ENCODE measurements at places on chromosomes 5 and 9. TPM values are rescaled to one million over a fixed set of nuclear protein-coding genes. Genes with fewer than 3 reads are reported as not detected.

- no peak for DNase-seq
These were observed 138.8 kb downstream of the KDM4C start for GRCh38 chr9:6896562-6896961.

DNA sequence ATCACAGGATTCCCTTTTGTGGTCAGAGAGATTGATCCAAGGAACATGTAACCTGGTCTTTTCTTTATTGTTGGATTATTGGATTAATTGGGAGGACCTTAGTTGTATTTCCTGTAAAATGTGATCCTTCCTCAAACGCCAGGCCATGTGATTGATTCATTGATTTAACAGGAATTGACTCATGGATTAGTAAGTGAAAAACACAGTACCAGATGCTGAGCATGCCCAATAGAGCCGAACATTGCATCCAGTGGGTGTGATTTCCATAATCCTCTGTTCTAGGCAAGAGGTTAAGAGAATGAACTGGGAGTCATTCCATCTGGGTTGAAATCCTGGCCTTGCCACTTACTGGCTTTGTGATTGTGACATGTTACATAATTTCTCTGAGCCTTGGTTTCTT is 522.3 kb downstream of the MAT2B start:
- DNase-seq, result no peak

DNA sequence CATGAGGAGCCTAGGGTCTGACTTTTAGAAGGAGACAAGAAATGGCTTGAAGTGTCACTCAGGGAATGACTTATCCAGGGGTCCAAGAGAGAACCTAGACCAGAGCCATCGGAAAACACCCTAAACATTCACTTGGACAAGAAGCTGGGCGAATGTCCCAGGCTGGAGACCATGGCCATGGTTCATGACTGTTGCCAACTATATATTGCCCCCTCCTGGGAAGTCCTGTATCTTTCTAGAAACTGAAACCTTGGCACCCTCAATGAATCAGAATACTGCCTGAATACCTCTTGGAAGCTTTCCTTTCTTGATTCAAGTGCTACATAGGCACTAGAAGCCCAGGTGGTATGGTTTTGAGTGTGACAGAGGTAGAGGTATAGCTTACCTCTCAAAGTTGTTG is 29.9 kb downstream of the TRMO start:
- no peak for DNase-seq

FAM120AOS gene
- 32.9 TPM for polyA plus RNA-seq

DMRTA1 gene
- polyA plus RNA-seq, result 0.04 TPM

- DNase-seq, result no peak
These were observed 18.6 kb upstream of the SLC25A51 start for GRCh38 chr9:37922363-37923117.

GRCh38 chr5:32489791-32490562 is 45.4 kb upstream of the ZFR start:
- DNase-seq, result peak; percentile 98

HRCT1 gene
- 1.7 TPM for polyA plus RNA-seq

DNA sequence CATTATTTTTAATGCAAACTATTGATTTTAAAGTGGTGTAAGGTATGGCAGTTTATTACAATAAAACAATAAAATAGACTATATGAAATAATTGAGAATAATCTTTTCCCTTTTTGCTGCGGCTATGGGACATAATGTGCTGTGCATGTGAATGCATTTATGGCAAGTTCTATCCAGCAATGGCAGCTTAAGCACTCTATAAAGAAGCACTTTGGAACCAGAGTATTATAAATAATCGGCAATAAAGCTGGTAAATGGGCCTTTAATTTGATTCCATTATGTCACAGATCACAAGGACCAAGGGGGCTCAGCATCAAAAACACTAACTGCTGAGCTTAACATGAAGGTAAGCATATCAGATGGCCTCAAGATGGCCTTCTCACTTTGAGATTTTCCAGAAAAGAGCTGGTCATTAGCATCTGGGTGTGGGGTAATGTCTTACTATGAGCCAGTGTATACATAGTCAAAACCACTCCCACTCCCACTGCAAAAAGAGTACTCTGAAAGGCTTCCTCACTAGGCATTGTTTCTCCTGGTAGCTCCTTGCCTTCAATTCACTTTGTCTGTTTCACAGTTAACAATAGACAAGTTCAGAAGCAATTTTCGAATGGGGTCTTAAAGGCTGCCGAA is 97.1 kb upstream of the ASTN2 start:
- DNase-seq, result no peak

KIF12 gene
- polyA plus RNA-seq, result 0.21 TPM

PPP1R26 gene
- 9.8 TPM for polyA plus RNA-seq

GRCh38 chr5:60843386-60843935 is 608 bp downstream of the ELOVL7 start:
- peak; percentile 32 for DNase-seq

NR2F1-AS1 gene
- polyA plus RNA-seq, result 3.4 TPM

DNA sequence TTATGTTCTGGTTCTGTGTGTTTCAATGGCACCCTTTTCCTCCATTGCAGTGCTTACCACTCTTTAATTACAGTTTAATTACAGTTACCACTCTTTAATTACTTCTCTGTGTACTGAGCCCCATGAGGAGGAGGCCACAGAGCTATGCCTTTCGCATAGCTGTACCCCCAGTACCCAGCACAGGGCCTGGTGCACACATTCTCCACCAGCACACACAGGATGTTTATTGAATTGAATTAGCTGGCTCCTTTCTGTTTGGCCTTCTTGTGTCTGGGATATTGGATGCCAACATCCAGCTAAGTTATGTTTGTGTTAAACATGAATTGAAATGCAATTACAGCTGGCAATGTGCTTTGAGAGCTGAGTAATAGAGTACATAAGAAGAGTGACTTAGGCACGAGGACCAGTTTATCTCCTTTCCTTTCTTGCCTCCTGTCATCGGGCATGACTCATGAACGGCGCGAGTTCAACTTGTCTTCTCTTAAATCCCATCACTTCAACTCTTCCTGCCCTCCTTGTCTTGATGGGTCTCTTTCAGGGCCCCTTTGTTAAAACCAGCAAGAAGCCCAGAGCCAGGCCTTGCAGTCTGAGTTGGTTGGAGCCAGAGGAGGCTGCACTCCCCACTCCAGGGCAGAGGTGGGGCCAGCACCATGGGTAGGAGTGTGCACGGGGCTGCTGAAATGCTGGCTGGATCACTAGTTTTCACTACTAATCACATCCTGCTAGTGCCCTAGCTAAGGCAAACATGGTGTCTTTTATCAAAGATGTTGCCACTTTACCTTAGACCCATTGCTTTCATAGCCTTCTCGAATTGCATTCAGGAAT is 37.4 kb downstream of the MVB12B start:
- no peak for DNase-seq

LECT2 gene
- polyA plus RNA-seq, result 0.33 TPM

FGF1 gene
- polyA plus RNA-seq, result 8.3 TPM

CCDC171 gene
- polyA plus RNA-seq, result 1.7 TPM

BARHL1 gene
- not detected for polyA plus RNA-seq

DNA sequence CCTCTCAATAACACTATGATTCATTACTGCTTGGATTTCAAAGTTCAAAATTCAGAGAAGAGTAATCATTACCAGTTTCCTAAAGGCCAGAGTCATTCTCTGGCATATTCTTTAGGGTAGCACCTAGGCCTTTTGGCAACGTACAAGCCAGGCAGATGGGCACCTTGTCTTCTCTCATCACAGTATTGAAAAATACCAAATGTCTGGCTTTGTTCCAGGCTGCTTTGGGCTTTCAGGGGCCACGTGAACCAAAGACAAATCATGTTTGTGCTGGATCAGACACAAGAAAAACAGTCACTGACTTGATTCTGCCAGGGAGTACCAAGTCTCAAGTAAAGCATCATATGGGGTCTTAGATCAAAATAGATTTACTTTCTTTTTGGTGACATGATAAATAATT is 15.5 kb downstream of the MEGF9 start:
- DNase-seq, result no peak

PIP5KL1 gene
- polyA plus RNA-seq, result 2.2 TPM

SPINK6 gene
- polyA plus RNA-seq, result not detected

SLC34A1 gene
- polyA plus RNA-seq, result not detected

- no peak for DNase-seq
These were observed 5.4 kb downstream of the PUM3 start for GRCh38 chr9:2838371-2839000.
